Stimulated activated CD4-positive, alpha-beta T cell treated with anti-CD3 and anti-CD28 coated beads, Interleukin-2, amount 100 ng/mL, for 4 hours (primary cell): ENCODE measurements at places on chromosomes 3 and 15.
A peak's percentile ranks its signal among the peaks of the same experiment; 100 is the strongest.

- DNase-seq, result no peak
Measured at GRCh38 chr3:66904831-66905493, 93.1 kb upstream of the KBTBD8 start.

DNA sequence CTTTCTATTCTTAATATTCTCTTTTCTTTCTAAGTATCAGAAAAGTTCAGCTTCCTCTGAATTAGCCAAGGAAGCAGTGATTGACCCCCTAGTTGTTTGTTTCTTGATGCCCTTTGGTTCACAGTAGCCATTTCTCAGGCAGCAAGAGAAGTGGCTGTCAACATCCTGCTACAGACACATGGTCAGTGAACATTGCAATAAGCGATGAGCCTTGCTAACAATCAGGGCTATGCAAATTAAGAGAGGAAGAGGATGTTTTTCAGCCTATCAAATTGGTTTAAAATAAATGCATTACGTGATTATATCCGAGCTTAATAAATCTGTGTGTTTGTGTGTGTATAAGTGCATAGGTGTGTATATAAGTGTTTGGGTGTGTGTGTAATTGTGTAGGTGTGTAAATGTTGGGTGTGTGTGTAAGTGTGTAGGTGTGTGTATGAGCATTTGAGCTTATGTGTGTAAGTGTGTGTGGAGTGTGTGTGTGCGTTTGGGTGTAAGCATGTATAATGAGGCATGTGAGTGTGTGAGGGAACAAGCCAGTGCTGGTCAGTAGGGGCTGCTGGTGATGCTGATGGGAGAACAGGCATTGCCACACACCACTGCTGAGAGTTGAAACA, 78.1 kb upstream of the XCR1 start:
- no peak for DNase-seq

GRCh38 chr3:19155375-19155774, 7.1 kb downstream of the KCNH8 start:
- no peak for DNase-seq

DNA sequence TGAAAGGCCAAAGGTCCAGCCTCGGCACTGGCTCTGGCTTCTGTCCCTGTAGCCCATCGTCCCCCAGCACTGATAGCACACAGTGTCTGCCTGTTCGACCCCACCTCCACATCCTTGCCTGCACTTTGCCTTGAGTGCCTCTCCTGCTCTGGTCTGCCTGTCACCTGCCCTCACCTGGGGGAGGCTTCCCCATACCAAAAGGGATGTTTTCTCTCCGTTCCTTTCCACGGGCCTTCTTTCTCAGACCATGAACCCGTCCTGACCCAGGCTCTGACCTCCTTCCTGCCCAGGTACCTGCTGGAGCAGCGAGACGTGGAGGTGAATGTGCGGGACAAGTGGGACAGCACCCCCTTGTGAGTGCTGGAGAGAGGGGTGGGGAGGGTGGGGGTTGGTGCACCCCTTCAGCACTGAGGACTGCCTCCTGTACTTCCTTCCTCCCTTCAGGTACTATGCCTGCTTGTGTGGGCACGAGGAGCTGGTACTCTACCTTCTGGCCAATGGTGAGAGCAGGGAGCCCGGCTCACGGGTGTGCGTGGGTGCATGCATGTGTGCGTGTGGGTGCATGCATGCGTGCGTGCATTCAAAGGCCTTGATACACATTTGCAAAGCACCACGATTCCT, 1.5 kb downstream of the ABTB1 start:
- no peak for DNase-seq

DNA sequence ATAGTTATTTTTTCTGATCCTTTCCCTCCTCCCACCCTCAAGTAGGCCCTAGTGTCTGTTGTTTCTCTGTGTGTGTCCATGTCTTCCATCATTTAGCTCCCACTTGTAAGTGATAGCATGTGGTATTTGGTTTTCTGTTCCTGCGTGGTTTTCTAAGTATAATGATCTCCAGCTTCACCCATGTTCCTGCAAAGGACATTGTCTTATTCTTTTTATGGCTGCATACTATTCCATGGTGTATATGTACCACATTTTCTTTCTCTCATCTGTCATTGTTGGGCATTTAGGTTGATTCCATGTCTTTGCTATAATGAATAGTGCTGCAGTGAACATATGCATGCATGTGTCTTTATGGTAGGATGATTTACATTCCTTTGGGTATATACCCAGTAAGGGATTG, 145.7 kb upstream of the NR2E3 start:
- no peak for DNase-seq

GRCh38 chr15:93043621-93044300, 45.2 kb downstream of the RGMA start:
- no peak for DNase-seq

DNA sequence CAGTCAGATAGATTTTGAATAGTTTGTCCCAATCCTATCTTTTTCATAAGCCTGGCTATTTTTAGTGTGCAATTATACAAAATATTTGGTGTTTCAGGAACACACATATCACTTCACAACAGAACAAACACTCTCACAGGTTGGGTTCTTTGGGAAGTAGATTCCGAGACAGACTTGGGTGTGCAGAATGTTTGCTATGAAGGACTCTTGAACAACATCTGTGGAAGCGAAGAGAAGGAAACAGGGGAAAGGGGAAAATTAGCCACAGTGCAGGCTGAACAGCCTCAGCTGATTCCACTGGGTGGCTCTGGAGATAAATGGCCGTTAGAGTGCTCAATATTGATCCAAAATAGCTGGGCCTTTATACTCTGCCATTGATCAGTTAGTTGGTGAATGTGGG, 61.8 kb downstream of the GUCA1C start:
- DNase-seq, result no peak

GRCh38 chr3:39295184-39295775, 15.4 kb upstream of the CX3CR1 start:
- DNase-seq, result no peak

- no peak for DNase-seq
Measured at GRCh38 chr3:124034016-124034843, 42.3 kb upstream of the ROPN1 start.

- DNase-seq, result no peak
Measured at GRCh38 chr3:134652409-134652831, 1.6 kb upstream of the KY start.

GRCh38 chr3:87361271-87361670, 84.9 kb upstream of the POU1F1 start:
- no peak for DNase-seq

- peak; percentile 28 for DNase-seq
Measured at GRCh38 chr15:28123408-28124023, 24.4 kb upstream of the OCA2 start.
